ENCODE measurements at places on chromosomes 6 and 20.

GRCh38 chr6:8958894-8959511, 523.7 kb upstream of the SLC35B3 start:
- DNase-seq = no peak

DNA sequence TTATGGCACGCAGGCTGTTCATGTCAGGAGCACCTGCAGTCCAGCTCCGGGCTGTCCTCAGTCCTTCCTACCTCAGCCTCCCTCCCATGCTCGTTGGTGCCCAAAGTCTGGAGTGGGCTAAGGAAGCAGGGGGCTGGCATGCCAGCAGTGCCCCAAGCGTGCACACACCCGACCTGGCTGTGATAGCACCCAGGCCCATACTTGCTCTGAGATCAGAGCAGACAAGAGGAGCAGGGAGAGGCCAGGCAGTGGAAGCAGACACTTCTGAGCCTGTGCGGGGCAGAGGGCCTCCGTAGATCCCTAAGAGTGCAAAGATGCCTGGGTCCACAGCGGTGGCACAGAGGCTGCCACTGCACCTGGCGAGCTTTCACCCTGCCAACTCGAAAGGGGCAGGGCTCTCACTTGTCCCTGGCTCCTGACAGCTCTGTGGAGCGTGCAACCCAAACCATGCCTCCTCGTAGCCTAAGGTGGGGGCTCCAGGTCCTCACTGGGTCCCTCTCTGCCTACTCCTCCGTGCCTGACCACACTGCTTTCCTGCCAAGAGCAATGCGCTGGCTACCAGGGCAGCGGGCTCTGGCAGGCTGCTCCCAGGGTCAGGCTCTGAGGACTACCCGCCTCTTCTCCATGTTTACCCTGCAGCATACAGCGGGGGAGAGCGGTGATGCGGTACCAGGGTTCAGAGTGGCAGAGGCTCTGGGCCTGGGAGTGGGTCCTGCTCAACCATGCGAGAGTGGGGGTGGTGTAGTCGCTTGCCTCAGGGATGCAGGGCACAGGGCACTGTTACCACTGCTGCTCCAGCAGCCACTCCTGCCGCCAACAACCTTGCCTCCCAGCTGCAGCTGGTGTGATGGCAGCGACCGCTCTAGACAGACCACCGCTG, 59.5 kb downstream of the MANEA start:
- no peak for DNase-seq

DNA sequence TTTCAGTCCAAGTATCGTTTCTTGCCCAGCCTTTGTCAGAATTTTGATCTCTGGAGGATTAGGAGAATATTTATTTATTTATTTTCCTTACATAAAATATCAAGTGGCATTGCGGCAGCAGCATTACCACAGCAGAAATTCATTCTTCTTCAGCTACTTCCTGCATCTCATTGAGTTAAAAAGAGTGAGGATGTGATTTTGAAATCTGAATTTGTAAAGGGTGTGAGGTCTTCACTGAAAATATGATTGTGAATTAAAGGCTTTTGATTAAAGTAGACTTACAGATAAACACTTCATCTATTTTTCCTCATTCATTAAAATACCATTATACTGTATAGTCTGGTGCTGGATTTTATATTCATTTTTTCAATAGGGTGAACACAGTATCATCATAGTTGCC, 328.4 kb downstream of the PRL start:
- no peak for DNase-seq

GRCh38 chr6:161439093-161439492, 165.2 kb upstream of the AGPAT4 start:
- DNase-seq = no peak

- no peak for DNase-seq
Observed at GRCh38 chr6:73389854-73390253, 4.8 kb upstream of the DDX43 start.

- DNase-seq = no peak
Observed at GRCh38 chr6:34152806-34153520, 7.1 kb upstream of the GRM4 start.

DNA sequence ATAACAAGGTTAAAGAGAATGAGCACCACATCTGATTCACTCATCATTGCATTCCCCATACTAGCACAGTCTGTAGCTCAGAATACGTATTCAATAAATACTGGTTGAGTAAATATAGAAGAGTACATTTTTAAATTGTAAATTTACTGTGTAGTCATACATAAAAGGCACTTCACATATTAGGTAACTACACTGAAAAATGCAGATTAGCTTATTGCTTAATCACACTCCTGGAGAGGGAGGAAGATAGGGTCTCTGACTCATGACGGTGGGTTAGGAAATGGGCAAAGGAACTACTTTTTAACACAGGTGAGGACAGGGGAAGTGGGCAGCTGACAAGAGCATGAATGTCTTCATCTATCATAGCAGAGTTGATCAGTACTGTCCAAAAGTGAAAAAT, 133.2 kb downstream of the TBC1D32 start:
- DNase-seq = no peak

DNA sequence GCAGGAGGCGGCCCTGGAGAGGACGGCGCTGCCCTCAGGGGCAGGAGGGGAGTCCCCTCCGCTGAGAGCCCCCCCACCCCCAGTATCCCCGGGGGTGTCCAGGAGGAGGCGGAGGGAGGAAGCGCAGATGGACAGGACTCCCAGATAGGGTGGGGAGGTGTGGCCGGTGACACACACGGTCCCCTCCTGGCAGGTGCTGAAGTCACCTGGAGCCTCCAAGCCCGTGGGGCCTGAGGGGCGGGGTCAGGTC, 1.4 kb downstream of the STMN3 start:
- peak; percentile 33 for DNase-seq

GRCh38 chr20:20266552-20266951, 101.4 kb upstream of the INSM1 start:
- no peak for DNase-seq

- DNase-seq = no peak
Observed at GRCh38 chr6:144179237-144179636, 28.9 kb downstream of the STX11 start.

- DNase-seq = no peak
Observed at GRCh38 chr6:138211048-138211581, 7.2 kb downstream of the PBOV1 start.

DNA sequence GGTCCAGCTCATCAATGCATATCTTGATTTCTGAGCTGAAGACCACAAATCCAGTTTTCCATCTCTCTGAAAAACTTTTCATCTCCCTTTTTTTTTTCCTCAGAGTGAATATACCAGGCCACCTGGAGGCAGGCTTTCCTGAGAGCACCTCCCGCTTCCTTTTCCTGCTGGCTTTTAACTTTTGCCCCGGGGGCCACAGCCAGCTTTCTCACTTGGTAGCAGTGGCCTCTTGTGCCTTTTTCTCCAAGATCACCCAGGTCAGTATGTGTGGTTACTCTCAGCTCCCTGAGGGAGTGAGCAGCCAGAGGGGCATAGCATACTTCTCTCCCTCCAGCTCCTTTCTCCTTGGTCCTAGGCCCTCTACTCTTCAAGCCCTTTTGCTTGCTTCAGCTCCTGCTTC, at the start of gene BTN1A1:
Gene BTN1A1 (plus strand): TSS at position 202 of the 400 bp plus-strand sequence. CDS start 984 bp downstream, outside the sequence.
- DNase-seq = no peak

DNA sequence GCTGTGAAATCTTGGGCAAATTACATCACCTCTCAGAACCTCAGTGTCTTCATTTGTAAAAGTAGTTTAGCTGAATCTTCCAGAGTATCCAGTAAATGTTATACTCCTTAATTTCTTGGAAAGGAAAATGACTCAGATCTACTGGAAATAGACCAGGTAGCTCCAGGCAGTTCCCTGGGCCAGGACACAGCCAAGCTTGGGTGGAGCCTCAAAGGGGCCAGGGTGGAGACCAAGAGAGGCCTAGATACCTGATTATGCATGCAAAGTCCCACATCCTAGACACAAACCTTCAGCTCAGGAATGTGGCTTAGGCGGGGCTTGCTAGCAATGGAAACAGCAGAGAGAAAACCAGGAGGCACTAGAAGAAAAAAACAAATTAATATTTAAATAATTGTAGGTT, 272.8 kb downstream of the MAFB start:
- DNase-seq = no peak

GRCh38 chr20:57040466-57040865, 226.0 kb downstream of the BMP7 start:
- DNase-seq = no peak

- no peak for DNase-seq
Observed at GRCh38 chr20:18057101-18057993, at the start of gene OVOL2. Gene OVOL2 (minus strand): TSS chr20:18057916. CDS start chr20:18057634, 282 bp downstream.

DNA sequence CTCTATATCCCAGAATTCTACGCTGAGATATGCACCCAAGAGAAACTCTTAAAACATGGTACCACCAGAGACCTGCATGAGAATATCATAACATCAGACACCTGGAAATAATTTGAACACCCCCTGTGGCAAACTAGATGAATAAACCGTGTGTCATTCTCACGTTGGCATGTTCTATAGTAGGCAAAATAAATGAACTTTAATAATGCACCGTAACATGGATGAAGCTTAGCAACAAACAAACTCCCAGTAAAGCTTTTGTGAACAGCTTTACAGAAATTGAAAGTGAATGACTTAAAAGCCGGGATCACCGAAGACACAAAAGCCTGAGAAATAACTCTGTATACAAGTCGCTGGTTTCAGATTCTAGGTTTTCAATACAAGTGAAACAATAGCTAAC, 1166.8 kb upstream of the CITED2 start:
- no peak for DNase-seq

DNA sequence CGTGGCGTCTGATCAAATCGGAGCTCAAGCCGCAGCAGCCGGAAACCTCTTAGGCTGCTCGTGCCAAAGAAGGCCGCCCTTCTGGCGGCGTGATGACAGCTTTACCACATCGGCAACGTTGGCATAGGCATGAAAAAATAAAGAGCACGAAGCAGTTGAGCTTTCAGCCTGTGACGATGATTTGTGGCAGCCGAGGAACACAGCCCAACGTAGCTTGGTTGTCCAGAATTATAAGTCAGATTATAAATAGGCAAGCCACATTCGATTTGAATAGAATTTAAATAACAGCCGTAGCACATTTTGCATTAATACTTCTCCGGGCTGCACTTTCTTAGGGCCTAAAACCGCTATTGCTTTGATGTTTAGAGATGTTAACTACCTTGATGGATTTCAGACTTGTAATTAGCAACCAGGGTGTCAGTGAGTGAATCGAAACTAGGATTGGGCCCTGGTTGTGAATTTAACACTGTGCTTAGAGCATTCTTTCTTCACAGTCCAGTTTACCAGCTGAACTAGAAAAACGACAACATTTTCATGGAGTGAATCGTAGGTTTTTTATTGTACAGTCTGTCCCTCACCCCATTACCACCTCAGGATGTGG, 864 bp upstream of the BCLAF1 start:
- peak; percentile 83 for DNase-seq

DNA sequence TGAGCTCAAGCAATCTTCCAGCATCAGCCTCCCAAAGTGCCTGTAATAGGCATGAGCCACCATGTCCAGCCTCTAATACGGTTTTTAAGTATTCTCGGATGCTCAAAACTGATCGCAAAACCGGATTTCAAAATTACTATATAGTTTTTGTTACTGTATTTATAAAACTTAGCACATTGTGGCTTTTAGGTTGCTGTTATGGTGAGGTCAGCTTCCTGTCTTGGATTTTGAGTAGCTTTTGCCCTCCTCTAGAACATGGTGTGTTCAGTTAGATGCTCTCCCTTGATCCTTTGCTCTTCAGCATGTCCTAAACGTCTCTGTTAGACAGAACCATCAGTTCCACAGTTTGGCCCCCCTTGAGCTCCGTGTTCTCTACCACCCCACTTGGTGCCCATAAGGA, 96.2 kb downstream of the RPP40 start:
- DNase-seq = no peak

DNA sequence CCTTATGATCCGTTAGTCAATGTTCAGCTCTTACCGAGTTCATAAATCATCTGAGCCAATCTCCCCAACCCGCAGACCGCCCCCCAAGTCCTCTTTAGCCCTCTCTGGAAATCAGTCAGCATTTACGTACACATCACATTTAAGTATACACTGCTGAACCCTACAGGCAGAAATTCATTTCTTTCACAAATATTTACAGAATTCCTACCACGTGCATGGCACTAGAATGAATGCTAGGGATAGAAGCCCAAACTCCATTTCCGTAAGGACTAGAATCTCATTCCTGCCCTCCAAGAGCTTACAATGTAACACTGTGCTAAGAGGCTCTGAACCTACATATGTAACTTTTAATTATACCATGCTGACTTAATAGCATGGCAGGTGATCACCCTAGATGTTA, 1.8 kb downstream of the OSER1 start:
- no peak for DNase-seq

GRCh38 chr6:158068893-158069799, 87.5 kb downstream of the SYNJ2 start:
- no peak for DNase-seq

DNA sequence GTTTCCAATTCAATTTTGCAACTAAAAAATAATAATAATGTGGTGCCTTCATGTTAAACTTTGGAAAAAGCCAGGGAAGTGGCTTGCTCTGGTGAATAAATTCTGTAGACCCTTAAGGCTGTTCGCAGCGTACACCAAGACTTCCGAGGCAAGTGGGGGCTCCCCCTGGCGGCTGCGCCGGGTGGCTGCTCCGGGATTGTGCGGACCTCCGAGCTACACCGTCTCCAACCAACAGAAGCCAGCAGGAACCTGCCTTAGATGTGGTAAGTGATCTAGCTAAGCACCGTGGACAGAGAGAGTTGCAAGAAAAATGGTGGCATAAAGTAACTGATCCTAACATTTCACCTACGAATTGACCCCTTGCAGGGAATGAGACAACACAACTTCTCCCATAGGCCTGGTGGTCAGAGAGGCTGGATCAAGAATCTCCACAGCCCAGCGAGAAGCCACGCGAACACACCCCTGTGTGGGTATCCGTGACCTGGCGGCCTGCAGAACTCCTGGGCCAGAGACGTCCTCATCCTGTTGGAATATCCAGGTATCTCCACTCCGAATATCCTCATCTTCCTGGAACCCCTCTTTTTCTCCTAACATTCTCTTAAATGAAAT, 69.6 kb downstream of the TBXT start:
- DNase-seq = peak; percentile 30

DNA sequence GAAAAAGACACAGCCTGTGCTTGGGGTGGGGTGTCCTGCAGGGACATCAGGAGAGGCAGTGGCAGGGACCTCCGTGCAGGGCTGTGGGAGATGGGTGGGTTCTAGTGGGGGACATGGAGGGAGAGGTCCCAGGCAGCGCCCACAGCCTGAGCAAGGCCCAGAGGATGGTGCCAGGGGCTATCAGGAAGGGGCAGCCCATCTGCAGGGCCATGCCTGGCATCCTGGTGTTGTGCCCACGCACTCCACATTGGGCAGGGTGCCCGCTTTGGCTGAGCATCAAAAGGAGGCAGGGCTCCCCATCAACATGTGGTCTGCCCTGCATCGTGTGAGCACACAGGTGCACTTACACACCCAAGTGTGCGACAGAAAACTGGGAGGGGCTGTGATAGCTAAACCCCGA, 184.3 kb upstream of the SNX9 start:
- DNase-seq = no peak

DNA sequence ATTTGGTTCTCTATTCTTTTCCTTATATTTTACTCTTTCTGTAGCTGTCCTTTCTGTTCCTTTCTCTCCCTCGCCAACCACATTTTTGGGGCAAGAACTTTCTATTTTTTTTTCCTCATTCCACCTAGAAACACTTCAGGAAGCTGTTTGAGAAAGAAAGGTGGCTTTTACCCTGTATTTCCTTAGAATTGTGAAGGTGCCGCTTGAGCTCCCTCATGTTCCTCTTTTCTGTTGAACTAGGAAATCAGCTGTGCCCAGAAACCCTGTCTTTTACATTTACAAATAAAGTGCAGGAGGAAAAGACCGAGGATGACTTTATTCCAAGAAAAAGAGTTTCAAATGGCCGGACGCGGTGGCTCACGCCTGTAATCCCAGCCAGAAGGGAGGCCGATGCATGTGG, 38.2 kb downstream of the OR2B2 start:
- no peak for DNase-seq

- no peak for DNase-seq
Observed at GRCh38 chr6:13990796-13991195, 66.0 kb downstream of the RNF182 start.

All from effector memory CD8-positive, alpha-beta T cell (primary cell).